Esophagus squamous epithelium (tissue), 5 donors: ENCODE measurements at places on chromosomes 6 and 20.

DNA sequence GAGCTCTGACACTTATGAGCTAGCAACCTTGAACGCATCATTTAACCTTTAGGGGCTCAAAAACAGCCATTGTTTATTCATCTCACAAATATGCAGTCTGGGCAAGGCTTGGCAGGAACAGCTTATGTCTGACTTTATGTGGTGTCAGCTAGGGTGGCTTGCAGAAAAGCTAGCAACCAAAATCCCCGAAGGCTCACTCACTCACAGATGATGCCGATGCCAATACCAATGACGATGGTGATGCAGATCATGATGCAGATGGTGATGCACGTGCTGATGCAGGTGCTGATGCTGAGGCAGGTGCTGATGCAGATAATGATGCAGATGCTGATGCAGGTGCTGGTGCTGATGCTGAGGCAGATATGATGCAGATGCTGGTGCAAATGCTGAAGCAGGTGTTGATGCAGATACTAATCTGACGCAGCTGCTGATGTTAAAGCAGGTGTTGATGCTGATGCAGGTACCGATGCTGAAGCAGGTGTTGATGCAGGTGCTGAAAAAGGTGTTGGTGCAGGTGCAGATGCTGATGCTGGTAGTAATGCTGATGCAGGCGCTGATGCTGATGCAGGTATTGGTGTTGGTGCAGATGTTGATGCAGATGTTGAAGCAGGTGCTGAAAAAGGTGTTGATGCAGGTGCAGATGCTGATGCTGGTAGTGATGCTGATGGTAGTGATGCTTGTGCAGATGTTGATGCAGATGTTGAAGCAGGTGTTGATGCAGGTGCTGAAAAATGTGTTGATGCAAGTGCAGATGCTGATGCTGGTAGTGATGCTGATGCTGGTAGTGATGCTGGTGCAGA is 195.6 kb downstream of the NFATC2 start:
- DNase-seq = no peak

DNA sequence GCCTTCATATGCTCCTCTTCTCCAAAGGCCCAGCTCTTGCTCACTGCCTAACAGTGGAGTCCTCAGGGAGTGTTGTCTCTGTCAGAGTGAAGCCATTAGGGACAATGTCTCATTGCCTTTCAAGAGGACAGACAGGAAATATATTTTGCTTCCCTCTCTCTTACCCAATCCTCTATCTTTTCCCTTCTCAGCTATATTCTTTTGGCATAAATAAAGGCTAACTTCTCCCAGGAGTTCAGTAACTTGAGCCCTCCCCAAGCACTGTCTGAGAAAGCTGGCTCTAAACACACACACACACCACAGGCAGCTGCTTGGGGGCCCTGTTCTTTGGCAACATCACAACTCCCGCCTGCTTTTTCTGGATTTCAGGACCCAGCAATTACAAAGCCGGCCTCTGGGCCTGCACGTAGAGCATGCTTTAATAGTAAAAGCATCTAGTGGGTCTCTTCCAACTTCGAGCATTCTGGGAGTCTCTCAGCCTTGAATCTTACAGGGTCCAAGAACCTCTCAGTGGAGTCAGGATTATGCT is 34.7 kb upstream of the LAMA4 start:
- DNase-seq = no peak

GRCh38 chr6:170152124-170152926 is 138.6 kb downstream of the DLL1 start:
- no peak for DNase-seq

DNA sequence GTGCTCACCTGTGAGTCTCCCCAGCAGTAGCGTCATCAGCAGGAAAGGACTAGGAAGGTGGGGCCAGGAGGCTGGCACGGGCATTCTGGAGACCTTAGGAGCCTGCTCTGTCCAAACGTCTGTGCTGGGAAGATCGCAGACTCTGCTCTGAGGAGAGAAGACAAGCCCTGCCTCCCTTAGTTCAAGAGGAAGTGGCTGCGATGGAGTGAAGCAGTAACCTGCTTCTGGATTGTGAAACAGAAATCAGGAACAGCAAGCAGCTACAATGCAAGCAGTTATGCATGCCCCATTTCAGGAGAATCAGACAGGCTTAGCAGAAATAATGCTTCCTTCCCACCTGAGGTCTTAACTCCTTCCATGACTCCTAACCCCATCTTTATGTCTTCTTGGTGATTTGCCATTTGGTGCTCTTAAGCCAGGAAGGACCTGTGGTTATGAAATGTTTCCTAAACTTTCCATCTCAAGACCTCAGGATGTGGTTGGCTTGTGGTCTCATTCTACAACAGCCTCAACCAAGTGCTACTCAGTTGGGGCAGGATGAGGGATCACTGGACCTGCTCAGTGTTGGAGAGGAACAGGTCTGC is at the start of gene SIRPB1:
Gene SIRPB1 (minus strand): TSS at position 149 of the 584 bp plus-strand sequence. CDS start 65 bp downstream, at position 84.
- DNase-seq = no peak

- no peak for DNase-seq
Observed at GRCh38 chr6:3372184-3372846, 84.5 kb downstream of the SLC22A23 start.

- DNase-seq = no peak
Observed at GRCh38 chr6:56849896-56850295, 105.0 kb upstream of the BEND6 start.

GRCh38 chr20:5737966-5738365 is 12.2 kb upstream of the SHLD1 start:
- no peak for DNase-seq

DNA sequence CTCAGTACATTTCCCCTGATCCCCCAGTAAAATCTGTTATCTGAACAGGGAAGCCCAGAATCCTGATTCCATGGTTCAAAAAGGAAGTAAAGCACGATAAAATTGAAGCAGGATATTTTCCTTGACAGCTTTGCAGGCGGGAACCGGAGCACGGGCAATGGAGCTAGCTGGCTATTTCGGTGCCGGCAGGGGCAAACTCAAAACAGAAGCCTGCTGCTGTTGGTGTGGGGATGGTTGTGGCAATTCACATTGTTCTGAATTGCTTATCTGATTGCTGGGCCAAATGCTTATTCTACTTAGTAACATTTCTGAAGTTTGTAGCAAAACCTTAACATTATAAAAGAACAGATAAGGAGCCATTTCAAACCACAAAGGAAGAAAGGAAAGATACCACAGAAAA is 172.4 kb downstream of the MMS22L start:
- no peak for DNase-seq

- no peak for DNase-seq
Observed at GRCh38 chr20:53579266-53579580, 14.4 kb downstream of the ZNF217 start.

- DNase-seq = no peak
Observed at GRCh38 chr6:37038292-37039198, 33.1 kb downstream of the FGD2 start.

- no peak for DNase-seq
Observed at GRCh38 chr20:1357921-1358671, 29.2 kb upstream of the SDCBP2 start.
